Psoas muscle (tissue), 8 donors: ENCODE measurements at places on chromosomes 6 and 20. TPM values are rescaled to one million over a fixed set of nuclear protein-coding genes. Genes with fewer than 3 reads are reported as not detected.

DNA sequence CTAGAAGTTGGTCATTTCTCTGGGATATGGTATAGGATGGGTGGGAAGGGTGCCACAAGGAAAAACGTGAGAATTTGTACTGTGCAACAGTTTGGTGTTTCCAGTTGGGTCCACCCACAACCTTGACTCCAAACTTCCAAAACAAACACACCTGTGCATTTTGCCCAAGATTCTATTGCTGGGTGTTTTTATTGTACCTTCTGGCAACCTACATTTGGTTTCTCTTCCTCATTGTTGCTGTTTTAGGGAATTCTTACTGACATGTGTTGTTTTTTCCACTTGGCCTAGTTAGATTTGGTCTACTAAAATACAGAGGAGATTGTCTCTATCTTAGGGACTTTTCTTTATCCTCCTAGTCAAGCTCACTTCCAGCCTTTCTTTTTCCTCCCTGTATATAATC, 16.7 kb downstream of the TULP4 start:
- DNase-seq: no peak

GRCh38 chr6:79070206-79070825, 7.7 kb downstream of the PHIP start:
- no peak for DNase-seq

GRCh38 chr20:1418350-1418749, 25.5 kb upstream of the FKBP1A start:
- no peak for DNase-seq

- peak; percentile 33 for DNase-seq
Observed at GRCh38 chr6:4397307-4397706, 261.9 kb upstream of the ECI2 start.

The CST5 gene
- polyA plus RNA-seq: not detected

GRCh38 chr6:2433711-2434110, 188.3 kb upstream of the GMDS start:
- DNase-seq: no peak
